Activated CD4-positive, alpha-beta T cell treated with anti-CD3 and anti-CD28 coated beads for 48 hours (primary cell): ENCODE measurements at places on chromosomes 1 and 21.

DNA sequence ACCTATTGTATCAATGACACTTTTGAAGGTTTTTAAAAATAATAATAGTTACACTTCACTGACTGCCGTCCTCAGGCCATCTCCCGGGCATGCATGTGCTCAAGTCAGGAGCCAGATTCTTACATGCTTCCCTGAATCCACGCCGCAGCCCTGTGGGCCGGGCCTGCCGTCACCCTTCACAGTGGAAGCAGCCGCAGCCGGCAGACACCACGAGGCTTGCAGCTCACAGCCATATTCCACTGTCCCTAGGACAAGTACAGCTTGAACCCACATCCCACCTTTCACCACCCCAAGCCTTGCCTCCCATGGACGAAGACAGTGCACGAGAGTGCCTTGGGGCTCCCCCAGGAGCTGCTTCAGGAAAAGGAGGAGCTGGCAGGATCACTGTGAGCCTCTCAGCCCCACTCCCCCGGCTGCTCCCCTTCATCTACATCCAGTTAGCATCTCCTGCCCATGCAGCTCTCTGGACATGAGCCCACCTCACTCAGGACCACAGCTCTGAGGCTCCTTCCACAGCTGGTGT is 77.2 kb downstream of the POFUT2 start:
- no peak for DNase-seq

- DNase-seq: no peak
Observed at GRCh38 chr1:22879445-22879844, 93.2 kb downstream of the LACTBL1 start.

GRCh38 chr1:162145966-162146696 is 76.6 kb downstream of the NOS1AP start:
- DNase-seq: no peak

DNA sequence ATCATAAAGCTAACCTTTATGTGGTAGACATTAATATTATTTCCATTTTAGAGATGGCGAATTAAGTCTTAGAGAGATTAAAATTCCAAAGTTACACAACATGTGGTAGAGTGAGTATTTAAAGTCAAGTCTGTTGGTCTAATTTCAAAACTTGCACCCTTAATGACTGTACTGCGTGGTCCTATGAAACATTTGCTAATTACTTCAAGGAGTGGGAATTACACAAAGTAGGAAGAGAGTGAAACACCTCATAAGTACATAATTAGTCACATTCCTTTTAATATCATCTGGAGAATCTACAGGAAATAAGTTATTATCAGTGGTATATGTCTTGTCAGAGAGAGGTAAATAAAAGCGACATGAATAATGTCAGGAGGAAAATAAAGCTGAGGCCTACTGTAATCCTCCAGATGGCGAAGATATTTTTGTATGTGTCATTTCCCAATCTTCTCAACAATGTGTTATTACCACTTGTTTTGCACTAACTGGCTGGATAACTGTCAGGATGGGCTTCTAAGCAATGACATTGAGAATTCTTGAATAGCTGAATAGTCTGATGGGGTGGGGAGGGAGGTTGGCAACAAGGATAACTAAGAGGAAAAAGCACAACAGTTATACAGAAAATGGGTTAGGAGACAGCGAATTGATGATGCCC is 95.5 kb downstream of the TNFSF18 start:
- no peak for DNase-seq

GRCh38 chr1:17184161-17184665 is 20.7 kb upstream of the PADI1 start:
- no peak for DNase-seq

DNA sequence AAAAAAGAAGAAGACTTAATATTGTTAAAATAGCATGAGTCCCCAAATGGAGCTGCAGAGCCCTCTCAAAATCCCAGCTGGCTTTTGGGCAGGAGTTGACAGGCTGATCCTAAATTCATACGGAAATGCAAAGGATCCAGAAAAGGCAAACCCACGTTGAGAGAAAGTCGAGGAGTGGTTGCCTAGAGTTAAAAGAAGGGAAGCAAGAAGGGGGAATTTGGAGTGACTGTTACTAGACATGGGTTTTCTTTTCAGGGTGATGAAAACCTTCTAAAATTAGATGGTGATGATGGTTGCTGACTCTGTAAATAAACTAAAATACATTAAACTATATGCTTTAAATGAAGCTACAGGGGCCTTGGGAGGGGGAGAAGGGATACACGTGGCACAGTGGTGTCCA is 1.6 kb downstream of the DNMT3L start:
- no peak for DNase-seq

GRCh38 chr21:38249256-38249655 is 7.5 kb upstream of the KCNJ15 start:
- no peak for DNase-seq

DNA sequence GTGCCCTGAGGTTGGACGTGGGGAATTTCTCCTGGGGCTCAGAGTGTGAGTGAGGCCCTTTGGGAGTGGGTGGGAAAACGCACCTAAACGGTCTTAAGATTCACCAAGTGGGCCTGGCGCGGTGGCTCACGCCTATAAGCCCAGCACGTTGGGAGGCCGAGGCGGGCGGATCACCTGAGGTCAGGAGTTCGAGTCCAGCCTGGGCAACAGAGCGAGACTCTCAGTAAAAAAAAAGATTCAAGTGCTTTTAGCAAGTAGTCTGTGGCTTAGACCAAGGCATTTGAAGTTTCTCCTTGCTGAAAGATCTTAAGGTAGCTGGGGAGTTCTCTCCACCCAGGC is 1.4 kb downstream of the RPS8 start:
- no peak for DNase-seq

DNA sequence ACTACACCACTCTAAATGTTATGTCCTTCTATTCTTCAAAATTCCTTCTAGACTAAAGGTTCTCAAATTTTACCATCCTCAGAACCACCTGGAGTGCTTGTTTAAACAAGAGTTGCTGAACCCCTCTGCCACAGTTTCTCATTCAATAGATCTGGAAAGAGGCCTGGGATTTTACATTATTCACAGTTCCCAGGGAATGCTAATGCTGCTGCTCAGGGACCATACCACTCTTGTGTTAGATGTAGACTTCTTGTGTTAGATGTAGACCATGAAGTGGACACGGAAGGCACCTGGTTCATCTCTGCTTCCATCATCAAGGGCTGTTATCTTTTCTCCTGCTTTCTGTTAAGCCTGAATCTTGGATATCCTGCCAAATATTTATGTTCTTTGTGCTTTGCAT is 31.3 kb upstream of the CCN1 start:
- DNase-seq: no peak

GRCh38 chr1:35577071-35577998 is 4.2 kb downstream of the TFAP2E start:
- peak; percentile 68 for DNase-seq

DNA sequence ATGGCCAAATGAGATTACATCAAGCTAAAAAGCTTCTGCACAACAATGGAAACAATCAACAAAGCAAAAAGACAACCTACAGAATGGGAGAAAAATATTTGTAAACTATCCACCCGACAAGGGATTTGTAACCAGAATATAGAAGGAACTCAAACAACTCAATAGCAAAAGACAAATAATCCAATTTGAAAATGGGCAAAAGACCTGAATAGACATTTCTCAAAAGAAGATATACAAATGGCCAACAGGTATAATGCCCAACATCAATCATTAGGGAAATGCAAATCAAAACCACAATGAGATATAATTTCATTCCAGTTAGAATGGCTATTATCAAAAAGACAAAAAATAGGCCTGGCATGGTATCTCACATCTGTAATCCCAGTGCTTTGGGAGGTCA is 140.0 kb downstream of the GLUL start:
- no peak for DNase-seq

DNA sequence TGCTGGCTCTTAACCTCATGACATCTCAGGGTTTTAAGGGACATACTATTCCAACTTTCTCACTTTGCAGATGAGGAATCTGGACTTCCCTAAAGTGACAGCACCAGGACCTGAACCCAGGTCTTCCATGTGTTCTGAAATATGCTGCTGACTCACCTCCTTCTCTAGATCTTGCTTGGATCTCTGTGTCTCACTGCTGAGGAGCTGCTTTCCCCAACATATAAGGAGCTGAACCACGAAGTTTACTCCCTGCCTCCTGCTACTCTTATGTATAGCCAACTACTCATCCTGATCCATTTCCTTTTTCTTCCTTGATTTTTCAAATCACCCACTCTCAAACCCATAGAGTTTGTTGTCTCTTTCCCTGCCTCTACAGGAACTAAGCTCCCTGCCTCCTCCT is 38.2 kb downstream of the ALG14 start:
- DNase-seq: no peak

DNA sequence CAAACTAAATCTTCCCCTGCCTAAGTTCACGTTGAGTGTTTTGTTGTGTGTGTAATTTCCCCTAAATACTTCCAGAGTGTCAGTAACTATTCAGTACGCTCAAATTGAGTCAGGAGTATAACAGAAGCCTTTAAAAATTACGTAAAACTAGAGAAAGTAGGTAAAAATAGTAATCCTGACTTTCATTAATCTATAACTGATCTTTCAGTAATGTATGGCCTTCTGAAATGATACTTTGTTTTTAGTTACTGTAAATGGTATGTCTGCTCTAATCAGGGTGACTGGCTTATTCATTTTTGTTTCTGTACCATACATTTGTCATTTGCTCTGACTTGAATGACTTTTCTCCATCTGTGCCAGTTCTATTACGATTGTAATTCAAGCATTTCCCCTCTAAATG is 29.4 kb downstream of the MIER1 start:
- no peak for DNase-seq

GRCh38 chr1:116878804-116879477 is 30.8 kb upstream of the PTGFRN start:
- DNase-seq: no peak

- peak; percentile 49 for DNase-seq
Observed at GRCh38 chr1:21289700-21290545, at the start of gene ECE1. TSS of gene ECE1 (minus strand) at chr1:21290463. CDS start at chr1:21290414, 49 bp downstream.

- DNase-seq: no peak
Observed at GRCh38 chr1:204477036-204477740, 17.4 kb downstream of the PIK3C2B start.

DNA sequence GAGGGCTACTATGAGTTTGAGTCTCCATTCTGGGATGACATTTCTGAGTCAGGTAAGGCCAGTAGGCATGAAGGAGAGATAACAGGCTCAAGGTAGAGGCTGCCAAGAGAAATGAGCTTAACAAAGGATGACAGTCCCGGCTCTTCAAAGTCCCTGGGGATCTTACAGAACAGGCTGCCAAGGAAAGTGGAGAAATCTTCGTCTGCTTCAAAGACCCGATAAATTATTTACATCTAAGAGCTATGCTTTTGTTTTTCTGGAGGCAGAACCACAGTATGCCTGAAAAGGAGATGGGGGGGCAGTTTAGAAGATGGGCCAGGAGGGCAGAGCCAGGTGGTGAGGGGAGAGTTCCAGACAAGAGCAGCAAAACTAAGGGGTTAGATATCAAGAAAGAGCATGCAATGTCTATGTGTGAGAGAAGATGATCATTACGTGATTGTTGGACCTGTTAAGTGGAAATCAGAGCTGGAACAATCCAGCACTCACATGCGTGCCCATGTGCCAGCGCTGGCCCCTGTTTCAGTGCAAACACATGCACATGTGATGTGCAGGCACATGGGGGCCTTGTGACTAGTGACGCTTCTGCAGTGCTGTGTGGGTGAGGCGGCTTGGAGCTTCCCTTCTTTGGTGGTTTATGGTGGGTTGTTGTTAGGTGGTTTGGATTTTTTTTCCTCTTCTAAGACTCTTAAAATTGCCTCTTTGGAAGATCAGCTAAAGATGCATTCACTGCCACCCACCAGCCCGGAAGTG is 25.7 kb downstream of the CAMK1G start:
- DNase-seq: no peak

DNA sequence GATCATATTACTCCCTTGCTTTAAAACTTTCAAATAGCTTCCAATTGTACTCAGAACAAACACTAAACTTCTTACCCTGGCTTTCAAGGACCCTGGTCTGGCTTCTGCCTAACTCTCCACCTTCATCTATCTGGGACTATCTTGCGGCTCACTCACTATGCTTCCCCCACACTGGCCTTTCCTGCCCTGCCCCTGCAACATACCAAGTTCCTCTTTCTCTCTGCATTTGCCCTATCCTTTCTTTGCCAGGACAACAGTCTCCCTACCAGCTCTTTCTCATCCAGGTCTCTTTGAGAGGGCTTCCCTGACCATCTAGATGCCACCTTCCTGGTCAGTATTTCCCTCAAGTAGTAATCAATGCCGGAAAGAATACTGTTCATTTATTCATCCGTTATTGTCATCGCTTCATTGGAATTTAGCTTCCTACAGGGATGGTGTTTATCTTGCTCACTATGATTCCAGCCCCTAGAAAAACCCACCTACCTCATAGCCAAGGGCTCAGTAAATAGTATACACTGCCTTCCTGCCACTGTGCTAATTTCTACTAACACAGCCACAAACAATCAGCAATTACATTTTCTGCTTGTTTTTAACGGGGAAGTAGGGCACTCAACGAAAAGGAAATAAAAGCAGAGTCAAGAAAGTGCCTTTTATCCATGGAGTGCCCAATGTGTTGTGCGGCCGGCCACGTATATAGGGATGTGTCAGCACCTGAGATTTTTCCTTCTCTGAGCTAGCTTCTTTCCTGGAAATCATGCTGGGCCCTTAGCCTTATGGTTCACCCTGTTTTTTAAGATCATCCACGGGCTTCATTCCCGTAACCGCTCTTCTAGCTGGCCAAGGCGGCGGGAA is 521 bp upstream of the CDC7 start:
- DNase-seq: no peak

DNA sequence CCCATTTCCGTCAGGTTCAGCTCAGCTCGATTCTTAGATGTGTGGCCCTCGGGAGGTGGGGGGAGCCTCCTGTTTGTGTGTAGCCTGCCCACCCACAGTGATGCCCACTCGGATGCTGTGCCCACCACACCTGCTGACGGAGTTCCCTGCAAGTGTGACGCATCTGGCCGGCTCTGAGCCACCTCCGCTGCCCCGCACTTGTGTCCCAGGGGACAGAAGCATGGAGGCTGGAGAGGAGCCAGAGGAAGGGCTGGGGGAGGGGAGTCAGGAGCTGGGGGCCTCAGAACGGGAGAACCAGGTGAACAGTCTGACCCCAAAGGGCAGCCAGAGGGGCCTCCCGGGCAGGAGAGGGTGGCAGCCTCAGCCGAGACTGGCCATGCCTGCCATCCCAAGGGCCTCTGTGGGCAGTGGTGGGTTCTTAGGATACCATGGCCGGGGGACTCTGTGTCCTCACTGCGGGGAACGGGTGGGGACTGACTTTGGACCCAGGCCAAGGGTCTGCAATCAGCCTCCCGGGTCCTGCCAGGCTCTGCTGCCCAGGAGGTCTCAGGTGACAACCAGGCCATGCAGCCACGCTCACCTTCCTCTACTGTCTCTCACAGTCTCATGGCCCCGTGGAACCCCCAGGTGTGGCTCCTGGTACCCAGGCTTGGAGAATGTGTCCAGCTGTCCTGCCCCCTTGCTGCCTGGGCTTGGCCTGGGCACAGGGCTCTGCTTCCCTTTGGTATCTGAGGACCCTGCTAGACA is 267.2 kb upstream of the VAMP3 start:
- DNase-seq: no peak

DNA sequence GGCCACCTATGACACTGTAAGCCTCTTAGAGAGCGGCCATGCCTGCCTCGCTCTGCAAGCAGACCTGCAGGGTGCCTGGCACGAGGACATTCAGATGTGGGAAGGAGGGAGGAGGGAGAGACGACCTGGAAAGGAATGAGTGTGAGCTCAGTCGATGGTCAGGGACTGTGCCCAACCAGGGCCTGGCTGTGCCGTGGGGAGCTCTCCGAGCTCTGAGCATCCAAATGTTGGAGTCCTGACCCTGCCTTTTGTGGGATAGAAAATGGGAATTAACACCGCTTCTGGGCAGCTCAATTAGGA is 7.3 kb downstream of the CSTB start:
- no peak for DNase-seq

- peak; percentile 57 for DNase-seq
Observed at GRCh38 chr1:213987927-213988506, at the start of gene PROX1. TSS of gene PROX1 (plus strand) at chr1:213987973. CDS start at chr1:213996536, 8,563 bp downstream.

GRCh38 chr1:70978623-70979022 is 69.0 kb downstream of the PTGER3 start:
- no peak for DNase-seq
